ENCODE measurements at places on chromosomes 6 and 20. TPM values are rescaled to one million over a fixed set of nuclear protein-coding genes. Genes with fewer than 3 reads are reported as not detected.

DNA sequence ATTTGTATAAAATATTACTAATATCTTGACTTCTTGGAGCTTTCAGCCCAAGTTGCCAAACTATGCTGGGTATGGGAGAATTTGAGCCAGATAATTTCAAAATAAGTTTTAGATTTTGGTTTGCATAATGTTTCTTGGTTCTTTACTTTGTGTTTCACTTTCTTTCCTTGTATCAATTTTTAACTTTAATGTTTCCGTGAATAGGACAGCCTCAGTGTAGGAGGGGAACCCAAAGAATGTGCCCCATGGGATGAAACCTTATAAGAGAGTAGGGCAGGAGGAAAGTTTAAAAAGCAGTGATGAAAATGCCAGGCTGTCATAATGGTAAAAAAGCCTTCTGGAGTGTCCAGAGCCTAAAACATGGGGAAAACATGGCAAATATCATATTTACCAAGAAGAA is 252.4 kb upstream of the IRAK1BP1 start:
- no peak for DNase-seq

GRCh38 chr6:12968290-12968689 is 251.7 kb downstream of the PHACTR1 start:
- no peak for DNase-seq

DNA sequence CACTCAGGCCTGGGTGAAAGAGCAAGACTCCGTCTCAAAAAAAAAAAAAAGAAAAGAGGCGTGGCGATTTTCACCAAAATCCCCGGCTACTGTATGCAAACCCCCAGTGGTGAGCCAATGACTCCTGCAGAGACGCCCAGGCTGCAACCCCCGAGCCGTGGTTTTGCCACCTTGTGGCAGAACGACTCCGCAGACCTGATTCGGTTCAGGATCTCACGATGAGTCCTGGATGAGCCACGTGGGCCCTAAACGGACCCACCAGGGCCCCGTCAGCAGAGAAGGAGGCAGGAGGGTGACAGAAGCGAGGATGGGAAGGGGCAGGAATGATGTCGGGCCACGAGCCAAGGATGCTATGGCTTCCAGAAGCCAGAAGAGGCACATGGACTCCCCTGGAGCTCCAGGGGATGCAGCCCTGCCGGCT is 42.5 kb downstream of the SLC2A4RG start:
- DNase-seq: no peak

DNA sequence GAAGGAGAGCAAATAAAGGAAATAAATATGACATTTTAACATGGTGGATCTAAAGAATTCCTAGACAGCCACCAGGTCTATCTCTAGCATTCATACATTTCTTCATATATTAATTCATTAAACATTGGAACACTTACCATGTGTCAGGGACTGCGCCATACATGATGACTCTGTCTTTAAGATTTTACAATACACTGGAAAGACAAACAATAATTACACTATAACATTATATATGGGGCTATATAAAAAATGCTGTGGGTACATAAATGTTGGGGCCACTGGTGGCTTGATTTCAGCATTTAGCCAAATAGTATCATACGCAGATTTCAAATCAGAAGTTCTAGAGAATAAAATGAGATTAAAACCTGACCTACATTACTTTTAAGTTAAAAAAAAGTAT is 33.3 kb upstream of the PKIB start:
- DNase-seq: no peak

Gene TPX2
- 19.8 TPM for polyA plus RNA-seq

- DNase-seq: no peak
Observed at GRCh38 chr6:28808383-28808782, 115.4 kb downstream of the TRIM27 start.

All from AG04450 (cell line).